ENCODE measurements at places on chromosomes 2 and 18.

DNA sequence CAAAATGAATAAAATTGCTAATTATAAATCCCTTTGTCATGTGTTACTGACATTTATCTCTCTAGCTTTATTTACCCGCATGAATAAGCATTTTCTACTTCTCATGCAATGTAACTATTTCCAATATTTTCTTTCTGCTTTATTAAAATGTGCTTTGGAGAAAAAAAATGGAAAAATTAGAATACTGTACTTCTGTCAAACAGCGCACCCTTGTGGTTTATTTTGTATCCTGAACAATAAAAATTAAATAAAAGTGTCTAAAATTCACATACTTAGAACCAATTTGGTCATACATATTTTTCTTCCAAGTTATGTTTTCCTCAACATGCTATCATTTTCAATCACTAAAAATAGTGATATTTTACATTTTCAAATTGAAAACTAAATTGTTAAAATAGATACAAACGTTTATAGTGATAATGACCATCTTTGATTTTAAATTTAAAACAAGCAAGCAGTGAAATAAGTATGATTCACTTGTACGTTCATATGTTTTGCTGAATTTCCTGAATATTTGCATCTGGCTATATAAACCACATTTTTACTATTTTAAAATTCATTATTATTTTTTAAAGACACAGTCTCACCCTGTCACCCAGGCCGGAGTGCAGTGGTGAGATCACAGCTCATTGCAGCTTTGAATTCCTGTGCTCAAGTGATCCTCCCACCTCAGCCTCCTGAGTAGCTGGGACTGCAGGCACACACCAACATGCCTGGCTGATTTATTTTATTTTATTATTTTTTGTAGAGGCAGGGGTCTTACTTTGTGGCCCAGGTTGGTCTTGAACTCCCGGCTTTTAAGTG, 95.9 kb upstream of the GRB14 start:
- DNase-seq = no peak

DNA sequence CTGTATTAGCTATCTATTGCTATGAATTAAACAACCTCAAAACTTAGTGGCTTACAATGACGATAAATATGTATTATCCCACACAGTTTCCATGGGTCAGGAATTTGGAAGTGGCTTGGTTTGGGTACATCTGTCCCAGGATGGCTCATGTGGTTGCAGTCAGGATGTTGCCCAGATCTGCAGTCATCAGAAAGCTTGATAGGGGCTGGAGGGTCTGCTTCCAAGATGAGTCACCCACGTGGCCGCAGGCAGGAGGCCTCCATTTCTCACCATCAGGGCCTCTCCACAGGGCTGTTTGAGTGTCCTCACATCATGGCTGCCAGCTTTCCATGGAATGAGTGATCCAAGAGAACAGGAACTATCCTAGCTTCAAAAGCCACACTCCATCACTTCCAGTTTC, 46.4 kb downstream of the CHRNA1 start:
- no peak for DNase-seq

GRCh38 chr2:21083482-21083881, 39.6 kb upstream of the APOB start:
- no peak for DNase-seq

- no peak for DNase-seq
Observed at GRCh38 chr2:100891906-100892642, 72.1 kb downstream of the NPAS2 start.
